Skeletal muscle tissue (tissue), 5 donors: ENCODE measurements at places on chromosomes 3 and 15. TPM values are rescaled to one million over a fixed set of nuclear protein-coding genes. Genes with fewer than 3 reads are reported as not detected.

ATP1B3 gene
- 30.8 TPM for total RNA-seq

SLC7A14 gene
- total RNA-seq: not detected

SKOR1 gene
- under 0.01 TPM for total RNA-seq

EIF2B5 gene
- total RNA-seq: 38.1 TPM

RASGRP1 gene
- total RNA-seq: 0.52 TPM
